ENCODE measurements at places on chromosomes 7 and 10.

- no peak for DNase-seq
Measured at GRCh38 chr7:47949703-47950102, 1.4 kb upstream of the PKD1L1 start.

GRCh38 chr7:126659124-126659523 lies 593.6 kb downstream of the GRM8 start:
- no peak for DNase-seq

DNA sequence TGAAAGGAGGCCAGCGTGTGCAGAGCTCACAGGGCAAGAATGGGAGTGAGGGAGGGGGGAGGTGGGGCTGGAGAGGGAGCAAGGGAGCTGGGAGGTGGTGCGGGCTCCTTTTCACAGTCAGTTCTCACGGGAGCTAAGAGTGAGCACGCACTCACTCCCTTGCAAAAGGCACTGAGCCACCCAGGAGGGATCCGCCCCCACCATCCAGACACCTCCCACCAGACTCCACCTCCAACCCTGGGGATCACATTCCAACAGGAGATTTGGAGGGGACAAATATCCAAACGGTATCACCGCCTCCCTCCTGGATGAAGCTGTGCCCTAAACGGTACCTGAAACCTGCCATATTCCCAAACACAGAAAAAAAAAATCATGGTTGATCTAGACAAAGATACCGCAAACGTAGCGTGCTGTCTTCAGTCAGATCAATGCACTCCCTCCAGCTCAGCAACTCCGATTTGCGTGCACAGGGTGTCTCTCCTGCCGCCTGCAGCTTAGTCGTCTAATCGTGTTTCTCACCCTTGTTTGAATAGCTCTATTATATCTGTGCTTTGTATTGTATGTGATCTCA lies 20.3 kb upstream of the PRKAG2 start:
- no peak for DNase-seq

DNA sequence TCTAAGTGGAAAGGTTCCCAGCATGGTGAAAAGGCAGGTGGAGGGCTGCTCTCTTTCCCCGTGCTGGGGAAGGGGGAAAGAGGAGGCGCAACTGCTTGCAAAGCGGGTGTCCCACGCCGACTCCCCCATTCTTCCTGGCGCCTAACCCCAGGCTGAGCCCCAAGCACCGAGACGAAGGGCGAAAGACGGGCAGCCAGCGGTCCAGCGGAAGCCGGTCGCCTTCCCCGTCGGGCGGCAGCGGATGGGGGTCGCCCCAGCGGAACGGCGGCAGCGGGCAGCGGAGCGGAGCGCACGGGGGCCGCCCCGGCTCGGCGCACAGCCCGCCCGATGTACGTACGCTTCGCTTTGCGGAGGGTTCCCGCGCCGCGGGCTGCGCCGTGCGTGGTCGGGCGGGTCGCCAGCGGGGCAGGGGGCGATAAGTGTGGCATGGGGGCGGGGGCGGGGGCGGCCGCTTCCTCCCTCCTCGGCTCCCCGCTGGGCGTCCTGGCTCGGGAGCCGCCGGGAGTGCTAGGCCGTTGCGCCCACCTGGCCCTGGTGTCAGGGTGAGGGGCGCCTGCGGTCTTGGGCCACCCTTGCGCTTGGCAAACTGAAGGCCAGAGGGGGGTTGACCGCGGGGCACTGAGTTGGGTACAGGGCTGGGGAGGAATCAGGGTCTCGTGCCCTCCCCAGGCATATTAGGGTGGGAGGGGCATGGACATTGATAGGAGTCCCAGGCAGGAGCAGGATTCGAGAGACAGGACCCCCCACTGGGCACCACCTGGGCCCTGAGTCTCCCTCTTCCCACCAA lies 35.2 kb upstream of the HSPB1 start:
- no peak for DNase-seq

- DNase-seq = no peak
Measured at GRCh38 chr7:6168477-6168868, 104.0 kb downstream of the CYTH3 start.

DNA sequence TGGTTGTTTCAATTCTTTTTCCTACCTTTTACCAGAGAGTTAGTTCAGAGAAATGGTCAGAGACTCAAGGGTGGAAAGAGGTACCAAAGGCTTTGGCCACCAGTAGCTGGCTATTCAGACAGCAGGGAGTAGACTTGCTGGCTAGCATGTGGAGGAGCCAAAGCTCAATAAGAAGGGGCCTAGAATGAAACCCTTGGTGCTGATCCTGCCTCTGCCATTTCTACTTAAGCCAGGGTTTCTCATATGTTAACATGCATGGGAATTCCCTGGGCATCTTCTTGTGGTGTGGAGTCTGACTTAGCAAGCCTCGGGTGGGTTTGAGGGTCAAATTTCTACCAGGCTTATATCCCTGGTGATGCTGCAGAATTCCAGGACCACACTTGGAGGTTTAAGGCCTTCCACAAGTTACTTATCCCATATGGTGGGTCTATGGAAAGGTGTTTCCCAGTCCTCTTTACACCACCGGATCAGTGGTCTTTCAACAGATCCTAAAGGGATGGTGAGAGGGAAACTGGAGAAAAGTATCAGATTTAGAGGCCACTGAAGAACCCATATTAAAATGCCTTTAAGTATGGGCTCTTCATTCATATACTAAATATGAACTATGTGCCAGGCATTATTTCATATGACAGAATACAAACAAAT lies 3.2 kb downstream of the IL6 start:
- no peak for DNase-seq

DNA sequence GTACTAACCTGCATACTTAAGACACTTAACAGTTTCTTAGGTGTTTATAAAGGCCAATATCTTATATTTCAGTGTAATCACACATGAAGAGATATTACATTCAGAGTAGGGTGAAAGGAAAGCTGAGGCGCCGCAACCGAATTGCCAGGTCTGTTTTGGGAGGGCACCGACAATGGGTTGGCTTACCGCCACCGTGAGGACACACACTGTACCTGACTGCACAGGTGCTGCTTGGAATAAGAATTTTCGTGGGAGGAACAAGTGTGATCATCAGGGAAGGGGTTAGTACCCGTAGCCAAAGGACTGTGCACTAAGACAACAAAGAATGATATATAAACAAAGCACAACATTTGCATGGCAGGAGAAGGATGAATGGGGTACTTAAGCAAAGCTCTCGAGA lies 591.8 kb downstream of the SUGCT start:
- no peak for DNase-seq

- DNase-seq = no peak
Measured at GRCh38 chr10:31954410-31955191, 26.0 kb upstream of the ARHGAP12 start.

DNA sequence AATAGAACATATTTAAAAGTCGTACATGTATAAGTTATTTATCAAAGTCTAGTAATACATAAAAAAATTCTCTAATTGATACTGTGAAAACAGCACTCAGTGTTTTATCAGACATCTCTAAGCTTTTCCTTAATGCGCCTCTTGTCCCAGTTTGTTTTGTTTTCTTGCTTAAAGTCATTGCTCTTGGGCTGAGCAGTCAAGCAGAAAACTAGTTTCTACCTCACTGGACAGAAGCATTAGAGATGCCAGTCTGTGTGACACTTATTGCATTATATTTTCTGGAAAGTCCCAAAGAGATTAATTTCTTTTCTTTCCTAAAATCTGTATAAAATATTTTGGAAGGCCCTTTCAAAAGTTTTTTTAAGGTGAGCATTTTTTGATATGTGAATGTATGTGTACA lies 236.2 kb downstream of the PCLO start:
- DNase-seq = no peak

GRCh38 chr10:71964743-71965515 lies 734 bp downstream of the CHST3 start:
- no peak for DNase-seq

DNA sequence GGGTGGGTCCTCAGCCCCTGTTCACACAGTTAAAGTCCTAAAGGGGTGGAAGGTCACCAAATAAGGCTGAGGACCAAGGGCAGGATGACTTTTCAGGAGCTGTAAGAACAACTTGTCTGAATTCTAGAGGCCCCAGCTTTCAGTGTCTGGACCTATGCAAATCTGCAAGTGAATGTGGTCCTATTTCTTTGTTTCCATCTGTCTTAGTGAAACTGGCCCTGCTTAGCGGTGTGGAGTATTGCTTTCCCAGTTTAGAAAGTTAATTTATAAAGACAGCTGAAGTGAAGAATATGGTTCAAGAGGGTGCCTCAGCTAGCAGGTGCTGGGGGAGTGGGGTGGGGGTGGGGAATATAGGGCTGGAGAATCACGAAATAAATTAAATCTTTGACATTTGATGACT lies 40.1 kb downstream of the HHEX start:
- no peak for DNase-seq

- DNase-seq = no peak
Measured at GRCh38 chr7:108002726-108003598, at the start of gene LAMB1. Gene LAMB1, minus strand, starts transcription at chr7:108003161. Its CDS starts 276 bp downstream, at chr7:108002885.

DNA sequence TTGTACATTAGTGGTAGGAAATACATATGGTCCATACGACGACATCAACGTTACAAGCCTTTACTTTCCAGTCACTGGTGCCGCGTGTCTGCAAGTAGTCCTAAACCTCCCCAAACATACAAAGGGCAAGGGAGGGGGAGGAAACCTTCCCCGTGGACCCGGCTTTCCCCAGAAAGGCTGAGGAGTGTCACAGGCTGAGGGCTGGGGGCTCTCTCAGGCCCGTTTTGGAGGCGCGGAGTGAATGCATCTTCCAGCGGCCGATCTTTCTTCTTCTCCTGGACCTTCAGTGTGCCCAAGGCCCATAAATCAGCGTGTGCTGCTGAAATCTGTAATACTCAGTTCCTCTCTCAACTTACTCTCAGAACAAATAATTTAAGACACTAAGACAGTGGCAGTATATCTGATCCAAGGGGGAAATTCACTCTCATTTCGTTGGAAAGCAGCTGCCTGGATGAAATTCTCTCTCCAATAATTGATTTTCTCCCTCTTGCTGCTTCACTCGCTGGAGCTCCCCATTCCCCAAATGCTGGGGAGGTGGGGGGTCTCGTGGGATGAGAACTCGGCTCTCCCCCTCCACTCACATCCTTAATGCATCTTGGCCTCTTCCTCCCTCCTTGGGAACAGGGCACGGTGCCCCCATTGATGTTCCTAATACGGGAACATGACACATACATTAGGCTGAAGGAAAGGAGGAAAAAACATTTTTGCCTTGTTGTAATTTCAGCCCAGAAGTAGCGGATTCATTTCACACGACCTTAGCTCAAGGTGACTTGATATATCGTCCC lies 126.1 kb downstream of the ADARB2 start:
- no peak for DNase-seq

DNA sequence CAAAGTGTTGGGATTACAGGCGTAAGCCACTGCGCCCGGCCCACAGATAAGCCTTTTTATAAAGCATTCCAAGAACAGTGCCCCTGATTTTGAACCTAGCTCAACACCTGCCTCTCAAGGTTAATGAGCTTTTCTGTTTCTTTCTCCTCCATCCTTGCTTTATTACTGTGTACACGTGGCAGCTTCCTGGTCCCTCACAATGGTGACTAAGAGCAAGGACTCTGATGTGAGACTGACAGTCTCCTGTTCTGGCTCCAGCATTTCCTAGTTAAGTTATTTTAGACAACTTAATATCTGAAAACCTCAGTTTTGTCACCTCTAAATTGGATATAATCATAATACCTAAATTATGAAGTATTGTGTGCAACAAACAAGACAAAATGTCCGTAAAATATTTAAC lies 9.9 kb downstream of the HABP2 start:
- DNase-seq = no peak

Measured in HFF-Myc (cell line).